ENCODE measurements at places on chromosomes 4 and X.

DNA sequence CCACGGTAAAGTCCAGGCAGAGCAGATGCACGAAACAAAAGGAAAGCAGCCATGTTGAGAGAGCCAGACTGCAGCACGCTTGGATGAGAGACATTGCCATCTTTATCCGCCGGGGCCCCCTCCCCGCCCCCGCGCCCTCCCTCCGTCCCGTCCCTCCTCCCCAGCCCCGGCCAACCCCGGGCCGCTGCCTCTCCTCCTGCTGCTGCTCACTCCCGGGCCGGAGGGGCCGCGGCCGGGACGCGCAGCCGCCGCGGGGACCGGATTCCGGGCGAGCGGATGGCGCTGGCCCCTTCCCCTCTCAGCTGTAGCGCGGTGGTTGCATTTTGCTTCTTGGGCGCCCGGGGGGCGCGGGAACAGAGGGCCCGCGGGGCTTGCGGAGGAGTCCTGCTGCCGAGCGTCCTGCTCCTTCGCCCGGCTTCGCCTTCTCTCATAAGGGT is 542 bp downstream of the RNF150 start:
- peak; percentile 64 for DNase-seq

DNA sequence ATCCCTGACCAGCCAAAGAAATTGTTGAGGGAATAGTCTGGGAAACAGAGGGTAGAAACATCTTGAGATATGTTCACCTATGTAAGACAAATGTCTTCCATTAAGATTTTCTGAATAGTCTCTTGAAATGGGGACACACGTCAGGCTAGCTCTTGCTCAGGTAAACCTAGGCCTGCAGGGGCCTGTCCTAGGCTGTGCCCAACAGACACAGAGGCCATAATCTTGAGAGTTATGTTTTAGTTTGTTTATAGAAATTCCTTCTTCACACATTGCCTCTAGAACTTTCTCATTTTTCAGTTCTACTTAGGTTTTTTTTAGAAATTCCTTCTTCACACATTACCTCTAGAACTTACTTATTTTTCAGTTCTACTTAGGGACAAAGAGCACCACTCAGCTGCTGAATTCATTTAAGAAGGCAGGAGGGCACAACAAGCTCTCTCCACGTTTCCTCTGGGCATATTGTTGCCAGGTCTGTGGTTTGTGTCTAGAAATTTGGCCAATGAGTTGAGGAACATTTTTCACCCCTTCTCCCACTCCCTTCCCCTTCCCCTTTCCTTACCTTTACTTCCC is 94.9 kb downstream of the ARHGAP24 start:
- no peak for DNase-seq

GRCh38 chr4:146095091-146095690 is 80.3 kb upstream of the LSM6 start:
- peak; percentile 42 for DNase-seq

GRCh38 chrX:40157228-40158035 is 59.7 kb upstream of the BCOR start:
- no peak for DNase-seq

DNA sequence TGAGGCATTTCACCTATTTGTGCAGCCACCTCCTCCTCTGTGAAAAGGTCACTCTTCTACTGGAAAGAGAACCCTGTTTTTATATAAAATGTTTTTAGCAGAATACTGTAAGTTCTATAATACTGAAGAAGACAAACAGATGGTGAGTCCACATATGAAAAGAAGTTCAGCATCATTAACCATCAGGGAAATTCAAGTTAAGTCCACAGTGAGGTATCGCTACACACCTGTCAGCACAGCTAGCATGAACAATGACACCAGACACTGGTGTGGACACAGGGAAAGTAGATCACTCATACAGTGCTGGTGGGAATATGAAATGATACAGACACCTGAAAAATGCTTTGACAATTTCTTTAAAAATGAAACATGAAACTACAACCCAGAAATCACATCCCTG is 133.0 kb downstream of the MAD2L1 start:
- no peak for DNase-seq

DNA sequence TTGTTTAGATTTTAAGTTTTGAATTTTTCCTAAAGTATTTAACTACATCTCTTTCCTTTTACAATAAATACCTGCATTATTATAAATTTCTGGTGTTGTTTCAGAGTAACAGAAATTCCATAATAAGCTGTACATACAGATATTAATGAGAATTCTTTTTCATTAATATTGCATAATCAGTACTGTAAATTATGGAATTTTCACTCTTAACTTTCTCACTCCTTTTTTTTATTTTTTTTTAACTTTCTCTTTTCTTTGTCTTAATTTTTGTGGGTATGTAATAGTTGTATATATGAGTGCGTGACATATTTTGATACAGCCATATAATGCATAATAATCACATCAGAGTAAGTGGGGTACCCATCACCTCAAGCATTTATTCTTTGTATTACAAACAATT is 110.5 kb downstream of the KLHL8 start:
- no peak for DNase-seq

DNA sequence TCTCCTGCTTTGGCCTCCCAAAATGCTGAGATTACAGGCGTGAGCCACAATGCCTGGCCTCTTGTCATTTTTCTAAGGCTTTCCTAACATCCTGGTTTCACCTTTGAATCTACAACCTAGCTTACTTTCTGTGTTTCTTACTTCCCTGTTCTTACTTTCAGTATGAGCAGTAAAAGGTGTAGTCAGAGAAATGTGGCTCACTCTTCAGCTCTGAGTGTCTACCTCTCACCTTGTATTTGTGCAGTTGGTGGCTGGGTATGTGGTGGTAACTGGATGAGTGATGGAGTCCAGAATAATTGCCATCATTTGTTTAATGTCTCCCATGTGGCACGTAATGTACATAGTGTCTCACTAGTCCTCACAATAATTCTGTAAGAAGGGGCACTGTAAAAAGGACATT is 19.1 kb upstream of the CXCL11 start:
- DNase-seq: no peak

DNA sequence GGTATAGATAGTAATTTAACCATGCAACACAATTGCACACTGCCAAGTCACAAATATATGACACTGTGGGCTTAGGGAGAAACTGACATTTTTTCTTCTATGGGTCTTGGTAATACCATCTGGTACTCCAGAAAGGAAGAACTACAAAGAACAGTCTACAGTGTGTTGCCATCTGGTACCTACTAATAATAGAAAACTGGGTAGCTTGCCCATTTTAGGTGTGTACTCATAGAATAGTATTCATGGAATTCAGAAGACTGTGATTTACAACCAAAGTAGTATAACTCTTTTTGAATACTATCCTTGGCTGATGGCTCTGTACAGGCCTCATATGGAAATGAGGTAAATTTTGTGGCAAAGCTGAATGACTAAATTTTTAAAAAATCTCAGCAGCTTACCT is 132.6 kb upstream of the RPS6KA6 start:
- DNase-seq: peak; percentile 57

DNA sequence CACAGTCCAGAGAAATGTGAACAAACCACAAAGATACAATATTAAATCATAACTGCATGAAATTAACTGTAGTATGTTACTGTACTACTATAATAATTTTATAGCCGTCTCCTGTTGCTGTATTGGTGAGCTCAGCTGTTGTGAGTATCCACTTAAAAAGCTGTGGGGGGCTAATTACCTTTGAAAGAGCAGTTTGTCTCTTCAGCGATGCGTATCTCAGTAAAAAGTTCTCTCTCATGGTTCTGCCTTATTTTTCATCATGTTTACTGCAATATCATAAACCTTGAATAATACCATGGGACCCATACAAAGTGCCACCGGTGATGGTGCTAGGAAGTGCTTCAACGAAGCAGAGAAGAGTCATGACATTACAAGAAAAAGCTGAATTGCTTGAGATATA is 8.4 kb upstream of the MSMO1 start:
- no peak for DNase-seq

- DNase-seq: no peak
Measured at GRCh38 chr4:79017481-79017880, 78.2 kb upstream of the PAQR3 start.

DNA sequence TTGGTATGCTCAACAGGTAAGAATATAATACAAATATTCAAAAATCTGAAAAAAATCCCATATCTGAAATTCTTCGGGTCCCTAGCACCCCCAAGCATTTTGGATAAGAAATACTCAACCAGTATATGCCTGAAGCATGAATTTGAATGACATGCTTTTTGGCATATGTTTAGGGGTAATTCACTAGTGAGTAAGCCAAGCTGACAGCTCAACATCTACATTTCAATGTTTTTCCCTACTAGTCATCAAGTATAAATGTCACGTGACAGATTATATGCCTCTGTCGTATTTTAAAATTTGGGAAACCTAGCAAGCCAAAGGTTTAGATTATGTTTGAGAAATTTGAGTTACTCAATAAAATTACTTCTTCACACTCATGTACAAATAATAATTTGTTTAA is 125.1 kb downstream of the FGF16 start:
- peak; percentile 21 for DNase-seq

GRCh38 chr4:72948080-72948479 is 121.4 kb downstream of the COX18 start:
- DNase-seq: no peak

GRCh38 chr4:7206911-7207567 is 14.7 kb downstream of the SORCS2 start:
- peak; percentile 97 for DNase-seq

DNA sequence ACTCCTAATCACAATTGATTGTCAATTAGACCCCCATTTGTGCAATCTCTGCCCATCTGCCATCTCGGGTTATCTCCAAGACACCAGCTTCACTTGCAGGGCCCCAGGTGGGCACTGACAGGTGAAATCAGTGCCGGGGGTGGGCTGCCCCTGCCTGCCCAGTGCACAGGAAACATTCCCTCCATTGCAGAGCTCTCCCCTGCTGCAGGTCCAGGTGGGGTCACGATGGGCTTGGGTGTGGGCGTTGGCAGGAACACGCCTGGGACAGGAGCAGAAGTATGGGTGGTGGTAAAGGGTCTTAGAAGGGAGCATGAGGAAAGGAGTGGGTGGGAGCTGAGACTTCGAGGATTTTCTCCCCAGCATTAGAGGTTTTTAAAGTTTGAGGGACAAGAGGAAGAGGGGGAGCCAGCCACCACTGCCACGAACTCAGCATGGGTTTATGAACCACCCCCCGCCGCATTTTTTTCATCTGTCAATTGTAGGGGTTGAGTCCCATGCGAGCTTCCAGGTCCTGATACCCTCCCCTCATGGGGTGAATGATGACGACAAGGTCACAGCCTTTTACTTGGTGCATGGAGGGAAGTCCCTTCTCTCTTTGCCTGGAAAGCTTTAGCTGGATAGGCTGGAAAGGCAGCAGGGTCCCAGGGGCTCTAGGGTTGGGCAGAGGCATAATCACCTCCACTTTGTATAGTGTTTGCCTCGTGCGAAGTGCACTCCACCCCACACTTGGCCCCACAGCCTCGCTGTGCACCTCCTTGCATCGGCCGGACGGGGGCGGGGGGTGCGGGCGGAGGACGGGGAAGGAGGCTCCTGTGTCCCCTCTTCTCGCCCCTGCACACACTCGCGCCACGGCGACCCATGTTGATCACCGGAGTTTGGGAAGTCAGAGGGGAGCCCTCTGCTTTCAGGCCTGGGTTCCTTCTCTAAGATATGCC is 3.5 kb upstream of the NKX1-1 start:
- DNase-seq: no peak

Data from fibroblast of lung (primary cell).